ENCODE measurements at places on chromosomes 5 and 9.

GRCh38 chr9:13139641-13140171 is 139.8 kb downstream of the MPDZ start:
- DNase-seq: no peak

DNA sequence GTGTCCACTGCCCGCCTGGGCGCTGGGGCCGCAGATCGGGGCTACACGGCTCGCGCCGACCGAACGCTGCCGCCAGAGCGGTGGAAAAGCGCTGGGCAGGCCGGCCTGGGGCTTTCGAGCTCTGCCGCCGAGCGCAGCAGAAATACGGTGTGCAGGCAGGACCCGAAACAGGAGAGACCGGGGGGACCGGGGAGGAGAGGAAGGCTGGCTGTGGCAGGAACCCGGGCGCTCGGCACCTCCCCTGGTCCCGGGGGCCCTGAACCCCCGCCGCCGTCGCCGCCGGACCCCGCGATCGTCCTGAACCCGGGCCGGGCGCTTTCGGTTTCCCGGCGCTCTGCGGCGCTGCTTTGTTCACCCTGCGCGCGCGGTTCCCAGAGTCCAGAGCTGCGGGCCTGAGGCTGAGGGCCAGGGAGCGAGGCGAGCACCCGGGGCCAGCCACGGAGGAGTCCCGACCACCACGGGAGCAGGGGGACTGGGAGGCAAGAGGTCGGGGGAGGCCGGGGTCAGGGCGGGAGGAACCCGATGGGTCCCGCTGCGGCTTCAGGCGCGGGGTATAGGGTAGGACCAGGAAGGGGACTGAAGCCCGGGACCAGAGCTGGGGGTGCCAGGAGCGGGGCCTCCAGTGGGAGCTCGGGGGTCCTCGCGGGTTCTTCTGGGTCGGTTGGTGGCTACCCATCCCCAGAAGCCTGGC is 12.0 kb downstream of the IRX2 start:
- DNase-seq: no peak

GRCh38 chr9:2630158-2630557 is 8.6 kb downstream of the VLDLR start:
- no peak for DNase-seq

DNA sequence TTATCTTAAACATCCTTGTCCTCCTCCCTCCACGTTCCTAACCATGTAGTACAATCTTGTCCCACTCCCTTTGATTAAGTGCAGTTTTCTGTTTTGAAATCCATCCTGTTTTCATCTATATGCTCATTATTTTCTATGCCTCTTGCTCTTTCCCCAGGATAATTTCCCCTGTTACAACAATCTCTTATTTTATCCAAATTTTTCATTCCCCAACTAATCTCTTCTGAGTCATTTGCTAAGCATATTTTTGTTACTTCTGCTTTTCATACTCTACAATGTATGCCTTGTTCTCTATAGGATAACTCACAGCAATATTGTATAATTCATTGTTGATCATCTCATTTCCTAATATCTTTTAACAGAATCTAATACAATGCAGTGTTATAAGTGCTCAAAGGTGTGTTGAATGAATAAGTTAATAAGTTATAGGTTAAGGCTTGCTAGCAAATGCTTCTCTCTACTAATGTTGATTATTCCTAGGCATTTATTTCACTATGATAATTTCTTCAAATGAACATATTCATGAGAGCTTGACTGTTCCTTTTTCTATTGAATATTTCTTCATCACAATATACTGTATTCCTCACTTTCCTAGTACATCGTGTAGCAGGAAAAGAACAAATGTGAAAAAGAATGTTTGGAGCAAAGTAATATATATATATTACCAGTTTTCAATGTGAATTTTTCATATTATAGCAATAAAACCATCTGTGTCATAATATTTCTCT is 1.5 kb downstream of the OMD start:
- no peak for DNase-seq

DNA sequence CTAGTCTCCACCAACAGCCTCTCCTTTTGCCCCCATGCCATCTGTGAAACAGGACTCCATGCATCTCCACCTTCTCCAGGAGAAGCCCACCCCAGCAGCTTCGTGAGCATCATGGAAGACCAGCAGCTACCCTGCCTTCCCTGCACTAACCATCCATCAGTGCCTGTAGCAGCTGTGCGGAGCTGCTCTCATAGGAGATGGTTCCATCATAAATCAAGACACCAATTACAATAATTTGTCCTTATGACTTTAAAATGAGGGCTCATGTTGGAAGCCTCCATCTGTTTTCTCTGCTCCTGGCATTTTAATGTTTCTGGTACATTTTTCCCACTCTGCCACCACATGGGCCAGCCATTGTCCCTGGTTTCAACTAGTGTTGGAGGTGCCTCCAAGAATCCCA is 69.9 kb downstream of the FGF1 start:
- DNase-seq: no peak

GRCh38 chr5:43486353-43486752 is 2.7 kb upstream of the TMEM267 start:
- DNase-seq: no peak

DNA sequence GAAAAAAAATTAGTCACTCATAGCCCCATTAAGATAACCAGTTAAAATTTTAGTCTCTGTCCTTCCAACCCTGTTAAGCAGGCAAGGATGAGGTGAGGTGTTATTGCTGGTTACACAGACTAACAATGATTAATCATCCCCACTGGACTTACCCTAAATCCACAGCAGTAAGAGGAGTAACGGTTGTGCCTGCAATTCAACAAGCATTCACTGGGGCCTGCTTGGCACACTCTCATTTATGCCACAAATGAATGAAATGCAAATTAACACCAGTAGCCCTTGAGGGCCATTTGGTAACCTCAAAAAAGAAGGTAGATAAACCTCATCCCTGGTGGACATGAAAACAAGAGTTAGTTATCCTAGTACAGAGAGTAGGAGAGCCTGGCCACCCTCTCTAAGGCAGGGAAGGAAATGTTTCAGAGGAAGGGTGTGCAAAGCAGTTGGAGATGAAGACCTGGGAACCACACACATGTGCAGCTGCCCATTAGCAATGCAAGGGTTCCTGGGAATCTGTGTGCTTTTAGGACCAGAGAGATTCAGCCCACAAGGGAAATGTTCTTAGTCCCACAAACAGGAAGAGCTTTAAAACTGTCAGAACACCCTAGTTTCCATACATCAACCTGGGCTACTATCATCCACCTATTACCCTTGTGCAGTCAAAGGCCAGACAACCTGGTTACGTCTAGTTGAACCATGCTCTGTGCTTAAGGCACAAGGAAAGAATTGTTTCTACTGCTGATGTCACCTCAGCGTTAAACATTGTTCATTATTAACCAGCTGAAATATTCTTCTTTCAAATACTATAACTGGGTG is 7.7 kb downstream of the LHFPL2 start:
- no peak for DNase-seq

GRCh38 chr5:126172812-126173211 is 250.4 kb upstream of the GRAMD2B start:
- no peak for DNase-seq

DNA sequence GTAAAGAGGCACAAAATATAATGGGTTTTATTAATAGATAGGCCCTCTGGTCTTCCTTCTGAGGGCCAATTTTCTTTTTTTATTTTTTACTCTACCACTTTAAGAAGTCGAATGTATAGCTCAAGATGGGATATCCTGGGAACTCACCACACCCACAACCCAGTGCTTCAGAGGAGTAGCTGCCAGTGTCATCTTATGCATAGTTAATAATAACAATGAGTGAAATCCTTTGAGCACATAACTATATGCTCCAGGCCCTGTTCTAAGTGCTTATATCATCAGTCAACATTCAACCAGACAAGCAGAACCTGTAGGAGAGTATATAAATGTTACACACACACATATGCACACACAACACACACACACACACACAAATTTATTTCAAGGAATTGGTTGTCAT is 150.3 kb upstream of the ACTBL2 start:
- no peak for DNase-seq

DNA sequence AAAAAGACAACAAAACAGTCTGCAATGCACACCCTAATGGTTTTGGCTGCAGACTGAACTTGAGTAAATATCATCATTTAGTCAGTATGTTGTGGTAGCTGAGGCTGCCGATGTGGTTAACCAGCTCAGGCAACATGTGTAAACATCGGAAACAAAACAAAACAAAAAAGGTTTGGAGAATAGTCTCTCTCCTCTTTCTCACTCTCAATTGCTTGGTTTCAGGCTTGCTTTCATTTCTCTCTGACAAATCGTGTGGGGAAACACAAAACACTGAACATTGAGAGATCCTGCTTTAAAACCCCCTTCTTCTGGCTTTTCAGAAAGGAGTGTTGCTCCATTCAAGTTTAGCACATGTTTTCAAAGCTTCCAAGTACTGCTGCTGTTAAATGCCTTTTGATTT is 453.3 kb downstream of the BNC2 start:
- no peak for DNase-seq

DNA sequence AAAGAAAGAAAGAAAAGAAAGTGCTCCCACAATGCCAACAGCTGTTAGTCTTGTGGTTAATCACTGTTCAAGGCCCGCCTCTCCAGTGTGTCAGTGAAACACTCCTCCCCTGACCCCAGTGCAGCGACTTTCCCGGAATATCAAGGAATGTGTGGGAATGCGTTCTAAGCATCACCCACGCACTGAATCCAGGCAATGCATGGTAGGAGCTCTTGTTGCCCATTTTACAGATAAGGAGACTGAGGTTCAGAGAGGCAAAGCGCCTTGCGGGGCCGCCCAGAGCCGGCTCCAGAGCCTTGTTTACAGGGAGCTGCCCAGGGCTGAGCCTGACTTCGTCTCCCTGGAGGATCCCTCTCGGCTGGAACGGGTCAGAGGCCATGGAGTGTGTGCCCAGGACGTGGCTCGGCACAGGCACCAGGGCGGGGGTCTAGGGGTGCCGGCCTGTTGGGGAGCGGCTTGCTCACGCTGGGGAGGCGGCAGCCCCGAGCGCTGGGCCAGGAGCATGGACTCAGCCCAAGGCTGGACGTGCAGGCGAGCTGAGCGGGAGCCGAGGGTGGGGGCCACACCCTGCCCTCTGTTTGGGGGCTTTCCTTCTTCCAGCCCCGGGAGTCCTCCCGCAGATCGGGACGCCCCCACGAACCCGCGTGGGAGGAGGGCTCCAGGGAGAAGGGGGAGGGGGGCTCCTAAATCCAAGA is 823 bp downstream of the ST6GALNAC6 start:
- no peak for DNase-seq

GRCh38 chr9:91899219-91899563 is 50.8 kb downstream of the ROR2 start:
- no peak for DNase-seq

DNA sequence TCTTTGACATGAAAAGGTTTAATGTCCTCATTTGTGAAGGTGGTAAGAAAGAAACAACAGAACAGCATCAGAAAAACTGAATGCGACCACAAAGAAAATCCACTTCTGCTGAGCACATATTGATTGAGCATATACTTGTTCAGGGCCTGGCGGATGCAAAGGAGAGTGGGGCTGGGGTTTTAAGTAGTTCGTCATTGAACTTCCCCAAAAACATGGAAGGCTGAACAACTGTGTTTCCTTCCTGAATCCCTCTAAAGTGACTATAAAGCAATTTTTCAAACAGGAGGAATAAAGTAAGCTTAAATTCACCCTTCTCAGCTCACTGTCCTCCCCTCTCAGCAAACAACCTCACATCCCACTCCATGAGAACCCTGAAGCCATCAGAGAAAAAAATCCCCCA is 262.9 kb downstream of the AGTPBP1 start:
- no peak for DNase-seq

DNA sequence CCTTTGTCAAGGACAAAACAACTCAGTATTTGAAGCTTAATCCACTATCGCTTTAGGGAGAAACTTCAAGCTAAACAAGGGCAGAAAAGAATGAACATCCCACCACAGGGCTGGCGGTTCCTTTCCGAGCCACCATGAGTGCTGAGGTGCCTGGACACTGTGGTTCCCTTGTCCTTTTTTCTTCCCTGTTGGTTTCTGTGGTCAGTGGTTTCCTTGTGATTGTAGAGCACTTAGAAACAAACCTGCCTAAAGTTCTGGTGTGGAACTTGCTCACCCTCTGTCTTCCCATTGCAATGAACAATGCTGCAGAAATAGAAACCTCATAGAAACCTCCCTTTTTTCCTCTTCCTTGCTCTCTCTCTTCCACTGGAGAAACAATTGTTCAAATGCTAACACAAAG is 79.3 kb upstream of the TBC1D2 start:
- no peak for DNase-seq

DNA sequence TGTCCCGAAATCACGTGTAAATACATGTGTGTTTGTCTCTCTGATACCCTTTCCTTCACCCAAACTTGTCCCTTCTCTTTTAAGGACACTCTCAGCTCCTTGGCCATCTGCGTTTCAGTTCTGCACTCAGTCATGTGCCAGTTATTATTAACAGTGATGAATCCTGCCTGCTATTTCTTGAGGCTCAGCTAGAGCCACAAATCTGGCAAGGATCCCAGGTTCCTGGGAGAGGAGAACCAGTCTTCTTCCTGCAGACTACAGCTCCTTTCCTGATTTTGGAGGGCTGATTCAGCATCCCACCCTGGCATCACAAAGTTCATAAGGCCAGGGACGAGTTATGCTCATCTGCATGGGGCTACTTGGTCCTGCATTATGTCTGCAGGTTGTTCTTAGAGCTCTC is 5.6 kb downstream of the MAMDC2 start:
- no peak for DNase-seq

- DNase-seq: no peak
Observed at GRCh38 chr9:125003332-125003731, 62.4 kb upstream of the GOLGA1 start.

DNA sequence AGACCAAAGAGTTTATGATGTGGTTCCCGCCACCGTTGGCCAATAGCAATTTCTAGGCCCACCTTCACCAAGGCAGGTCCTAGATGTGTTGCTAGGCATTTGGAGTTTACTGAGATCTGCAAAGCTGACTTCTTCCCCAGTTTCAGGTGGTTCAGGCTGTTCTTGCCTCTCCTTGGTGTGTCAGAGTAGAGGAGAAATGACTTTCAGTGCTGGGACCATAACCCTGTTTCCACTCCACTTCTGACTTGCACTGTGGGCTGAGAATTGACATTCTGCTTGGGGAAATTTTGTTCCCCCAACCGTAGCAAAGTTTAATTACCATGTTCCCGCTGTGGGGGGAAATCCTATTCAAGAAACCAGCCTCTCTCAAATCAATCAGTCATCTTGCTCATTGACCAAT is 128.0 kb upstream of the GABRP start:
- no peak for DNase-seq

- DNase-seq: no peak
Observed at GRCh38 chr5:156534906-156535485, 208.0 kb downstream of the SGCD start.

DNA sequence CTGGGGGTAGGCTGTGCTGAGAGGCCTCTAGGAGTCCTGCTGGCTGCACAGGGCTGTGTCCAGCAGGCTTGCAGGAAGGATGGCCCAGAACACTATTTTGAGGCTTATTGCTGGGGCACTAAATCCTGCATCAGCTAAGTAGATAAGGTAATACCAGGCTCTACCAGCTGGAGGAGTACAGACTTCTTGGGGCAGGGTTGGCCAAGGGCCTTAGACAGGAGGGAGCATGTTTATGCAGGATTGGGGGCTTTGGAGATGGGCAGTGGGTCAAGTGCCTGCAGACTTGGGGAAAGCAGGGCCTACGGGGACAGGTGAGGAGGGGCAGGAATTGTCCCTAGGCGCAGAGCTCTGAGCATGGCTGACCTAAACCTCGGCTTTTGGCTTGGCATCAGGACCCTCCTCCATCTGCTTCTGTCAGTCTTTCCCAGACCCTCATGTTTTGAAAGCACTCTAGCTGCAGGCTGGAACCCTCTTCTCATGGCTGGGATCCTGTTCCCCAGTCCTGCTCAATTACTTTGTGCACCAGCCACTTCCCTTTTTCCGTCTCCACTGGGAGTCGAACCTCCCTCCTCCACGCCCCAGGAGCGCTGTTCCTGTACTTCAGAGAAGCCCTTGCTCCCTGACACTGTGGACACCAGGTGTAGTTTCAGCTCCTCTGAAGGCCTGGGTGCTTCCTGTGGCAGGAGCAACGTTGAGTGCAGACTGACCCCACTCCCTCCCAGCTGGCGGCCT is 61.0 kb upstream of the SPTLC1 start:
- no peak for DNase-seq
